Stimulated activated CD4-positive, alpha-beta T cell treated with anti-CD3 and anti-CD28 coated beads, TNF-alpha, amount 100 ng/mL, for 1 hour (primary cell): ENCODE measurements at places on chromosomes 6 and 20.

DNA sequence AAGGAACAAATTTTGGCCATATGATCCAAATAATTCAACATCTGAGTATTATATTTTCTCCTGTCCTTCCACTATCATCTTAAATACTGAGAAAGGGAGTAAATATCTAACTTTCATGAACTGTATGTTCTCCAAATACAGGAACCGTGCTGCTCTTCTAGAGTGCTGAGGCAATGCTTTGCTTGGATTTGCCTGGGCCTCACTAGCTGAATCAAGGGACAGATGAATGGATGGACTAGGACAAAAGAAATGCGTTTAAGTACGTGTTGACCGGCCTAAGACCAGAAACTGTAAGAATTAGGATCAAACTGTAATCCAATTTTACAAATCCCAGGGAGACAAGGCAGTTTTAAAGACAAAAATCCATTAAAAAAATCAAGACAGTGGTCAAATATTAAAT is 362.4 kb upstream of the RUNX2 start:
- DNase-seq: no peak

DNA sequence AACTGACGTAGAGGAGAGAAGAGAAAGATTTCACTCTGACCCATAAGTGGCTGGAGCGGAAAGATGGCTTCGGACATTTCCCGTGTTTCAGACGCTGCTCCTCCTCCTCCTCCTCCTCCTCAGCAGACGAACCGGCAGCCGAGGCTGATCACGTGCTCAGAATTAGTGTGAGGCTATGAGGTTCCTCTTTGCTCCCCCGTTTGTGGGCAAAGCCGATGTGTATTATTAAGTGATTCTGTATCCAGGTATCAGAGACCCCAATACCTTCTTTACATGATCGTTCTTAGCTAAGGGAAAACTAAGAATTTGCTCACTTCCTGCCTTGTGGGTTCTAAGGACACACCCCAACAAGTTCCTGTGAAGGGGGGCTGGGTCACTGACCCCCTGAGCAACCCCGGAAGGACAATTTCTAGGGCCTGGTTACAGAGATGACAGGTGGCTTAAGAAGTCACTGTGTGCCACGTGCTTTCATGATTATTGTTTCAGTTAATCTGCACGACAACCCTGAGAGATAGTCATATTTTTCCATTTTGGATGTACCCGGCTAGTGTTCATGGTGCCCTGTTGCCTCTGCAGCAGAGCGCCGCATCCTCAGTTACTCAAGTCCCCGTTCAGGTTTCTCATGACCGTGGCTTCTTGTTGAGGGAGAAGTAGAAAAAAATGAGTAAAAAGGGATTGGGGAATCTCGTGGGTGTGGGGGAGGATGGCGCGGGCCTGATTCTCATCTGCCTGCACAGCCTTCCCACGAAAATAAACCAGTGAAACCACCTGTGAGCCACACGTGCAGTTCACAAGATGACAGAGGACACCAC is 671.8 kb downstream of the QKI start:
- DNase-seq: no peak

- DNase-seq: no peak
Measured at GRCh38 chr6:107683183-107683582, 140.9 kb downstream of the SCML4 start.

DNA sequence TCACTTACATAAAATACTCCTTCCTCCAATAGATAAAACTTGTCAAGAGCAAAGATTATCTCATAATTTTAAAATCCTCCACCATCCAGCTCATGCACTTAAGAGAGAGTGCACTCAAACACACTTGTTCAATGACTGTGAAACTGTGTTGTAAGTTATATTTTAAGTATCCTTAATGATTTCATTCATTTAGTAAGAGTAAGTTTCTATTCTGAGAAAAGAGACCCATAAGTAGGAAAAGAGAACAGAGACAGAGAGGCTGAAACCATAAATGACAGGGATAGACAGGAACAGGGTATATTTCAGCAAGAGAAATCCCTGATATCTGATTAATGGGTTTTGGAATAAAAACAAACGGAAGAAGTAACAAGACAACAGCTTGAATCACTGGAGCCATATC is 8.2 kb downstream of the SSR1 start:
- DNase-seq: no peak

DNA sequence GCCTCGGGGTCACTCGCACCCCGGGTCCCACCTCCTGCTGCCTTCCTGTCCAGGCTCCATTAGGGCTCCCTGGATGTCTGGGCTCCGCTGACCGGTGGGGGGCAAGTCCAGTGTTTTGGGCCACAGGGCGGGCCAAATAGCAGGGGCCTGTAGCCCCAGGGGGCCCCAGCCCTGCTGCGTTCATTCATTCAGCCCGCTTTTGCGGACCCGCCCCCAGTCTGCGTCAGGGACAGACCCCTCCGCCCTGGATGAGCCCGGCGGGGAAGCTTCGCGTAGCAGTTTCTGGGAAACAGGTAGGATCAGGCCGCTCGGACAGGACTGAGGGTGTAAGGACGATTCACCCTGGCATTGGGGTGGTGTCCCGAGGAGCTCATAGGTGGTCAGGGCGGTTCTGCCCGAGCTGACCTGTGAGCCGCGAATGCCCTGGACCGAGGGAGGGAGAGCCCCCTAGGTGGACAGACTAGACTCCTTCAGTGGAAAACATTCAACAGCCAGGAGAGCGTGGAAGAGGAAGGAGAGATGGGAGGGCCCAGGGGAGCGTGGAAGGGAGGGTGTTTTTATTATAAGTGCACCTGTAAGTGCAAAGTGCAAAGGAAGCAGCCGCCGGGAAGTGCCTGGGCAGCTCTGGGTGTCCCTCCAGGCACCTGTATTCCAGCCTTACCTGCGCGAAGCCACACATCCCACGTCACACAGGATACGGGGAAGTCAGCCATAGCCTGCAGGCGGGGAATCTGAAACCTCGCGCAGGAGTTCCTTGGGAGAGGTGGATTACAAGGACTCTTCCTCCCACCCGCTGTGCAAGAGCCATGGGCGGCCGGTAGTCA is 662 bp downstream of the ENTPD6 start:
- no peak for DNase-seq

DNA sequence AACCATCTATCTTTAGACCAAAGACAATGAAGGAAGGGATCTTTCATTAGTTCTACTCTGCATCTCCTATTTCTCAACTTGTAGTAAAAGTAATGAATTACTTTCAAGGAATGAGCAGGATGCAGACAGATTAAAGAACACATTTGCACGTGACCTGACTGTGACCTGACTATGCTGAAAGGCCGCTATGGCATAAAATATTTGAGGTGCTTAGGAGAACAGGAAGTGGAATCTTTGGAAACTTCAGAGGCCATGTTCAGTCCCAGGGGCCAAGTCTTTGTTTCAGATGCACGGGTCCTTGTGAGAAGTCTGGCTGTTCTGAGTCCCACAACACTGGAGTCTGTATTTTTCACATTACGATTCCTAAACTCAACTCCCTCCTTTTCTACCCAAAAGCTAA is 41.0 kb downstream of the NINL start:
- no peak for DNase-seq

DNA sequence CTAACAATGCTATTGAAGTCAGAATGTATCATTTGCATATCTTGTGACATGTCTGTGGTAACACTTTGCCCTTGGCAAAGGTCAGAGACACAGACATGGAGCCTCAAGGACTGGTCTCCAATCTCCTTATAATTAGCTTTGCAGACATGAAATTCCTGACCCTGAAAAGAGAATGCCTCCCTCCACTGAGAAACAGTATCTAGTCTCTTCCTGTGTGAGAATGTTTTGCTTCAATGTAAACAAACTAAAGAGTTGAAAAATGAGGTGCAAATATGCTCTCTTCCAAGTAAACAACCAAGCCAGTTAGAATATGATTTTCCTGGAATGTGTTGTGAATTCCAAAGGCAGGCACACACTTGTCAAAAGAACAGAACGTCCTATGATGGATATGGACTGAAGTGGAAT is 407.1 kb upstream of the MARCKS start:
- DNase-seq: no peak

DNA sequence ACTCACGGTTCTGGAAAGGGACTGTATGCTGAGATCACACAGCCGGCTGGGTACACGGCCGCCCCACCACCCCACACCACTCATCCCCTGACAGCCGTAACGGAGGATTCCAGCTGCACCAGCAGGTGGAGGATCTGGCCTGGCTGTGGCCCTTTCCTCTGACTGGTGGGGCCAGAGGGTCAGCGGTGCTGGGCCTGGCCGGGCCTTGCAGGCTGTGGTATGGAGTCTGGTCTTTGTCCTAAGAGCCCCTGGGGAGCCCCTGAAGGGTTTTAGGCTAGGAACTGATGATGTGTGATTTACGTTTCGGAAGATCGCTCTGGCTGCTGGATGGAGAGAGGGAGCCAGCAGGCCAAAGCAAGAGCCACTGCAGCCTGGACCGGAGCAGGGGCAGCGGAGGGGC is 26.6 kb downstream of the NOL4L start:
- DNase-seq: no peak

DNA sequence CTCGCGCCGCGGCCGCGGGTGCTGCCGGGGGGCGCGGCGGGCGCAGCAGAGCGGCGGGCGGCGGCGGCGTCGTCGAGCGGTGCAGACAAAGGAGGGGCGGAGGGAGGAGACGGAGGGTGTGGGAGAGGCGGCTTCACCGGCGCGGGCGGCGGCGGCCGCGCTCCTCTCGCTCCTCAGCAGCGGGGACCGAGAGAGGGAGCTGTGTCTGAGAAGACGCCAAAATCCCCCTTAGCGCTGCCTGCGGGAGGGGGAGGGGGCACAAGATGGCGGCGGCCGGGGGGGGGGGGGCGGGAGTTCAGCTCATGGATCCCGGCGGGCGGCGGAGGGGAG is 296 bp downstream of the ADNP start:
- DNase-seq: no peak

GRCh38 chr6:21539621-21540100 is 53.9 kb upstream of the SOX4 start:
- no peak for DNase-seq

DNA sequence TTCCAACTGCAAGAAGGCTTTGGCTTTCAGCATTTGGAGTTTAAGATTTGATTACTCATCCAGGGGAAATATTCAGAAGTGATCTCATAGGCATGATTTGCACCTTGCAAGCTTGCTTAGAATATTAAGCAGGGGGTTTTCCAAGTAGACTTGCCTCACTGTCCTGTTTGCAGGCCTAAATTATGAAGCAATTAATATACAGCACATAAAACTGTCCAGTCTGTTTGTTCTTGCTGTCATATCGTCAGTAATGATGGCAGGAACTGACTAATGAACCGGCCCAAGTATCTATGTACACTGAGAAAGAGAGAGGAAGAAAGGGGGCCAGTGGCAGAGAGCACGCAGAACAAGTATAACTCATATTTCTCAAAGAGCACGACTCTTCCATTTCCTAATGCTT is 212.5 kb upstream of the SUPT3H start:
- no peak for DNase-seq

GRCh38 chr6:89350281-89350966 is 2.1 kb downstream of the UBE2J1 start:
- DNase-seq: no peak

DNA sequence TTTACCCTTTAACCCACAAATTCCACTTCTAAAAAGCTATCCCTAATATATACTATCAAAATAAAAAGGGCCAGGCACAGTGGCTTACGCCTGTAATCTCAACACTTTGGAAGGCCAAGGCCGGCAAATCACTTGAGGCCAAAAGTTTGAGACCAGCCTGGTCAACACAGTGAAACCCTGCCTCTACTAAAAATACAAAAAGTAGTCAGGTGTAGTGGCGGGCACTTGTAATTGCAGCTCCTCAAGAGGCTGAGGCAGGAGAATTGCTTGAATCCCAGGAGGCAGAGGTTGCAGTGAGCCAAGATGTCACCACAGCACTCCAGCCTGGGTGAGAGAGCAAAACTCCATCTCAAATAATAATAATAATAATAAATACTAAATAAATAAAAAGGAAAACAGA is 82.5 kb downstream of the TRIM27 start:
- DNase-seq: no peak

GRCh38 chr20:19966840-19967239 is 50.3 kb upstream of the NAA20 start:
- DNase-seq: no peak

GRCh38 chr6:11328613-11329247 is 96.3 kb upstream of the NEDD9 start:
- DNase-seq: no peak

DNA sequence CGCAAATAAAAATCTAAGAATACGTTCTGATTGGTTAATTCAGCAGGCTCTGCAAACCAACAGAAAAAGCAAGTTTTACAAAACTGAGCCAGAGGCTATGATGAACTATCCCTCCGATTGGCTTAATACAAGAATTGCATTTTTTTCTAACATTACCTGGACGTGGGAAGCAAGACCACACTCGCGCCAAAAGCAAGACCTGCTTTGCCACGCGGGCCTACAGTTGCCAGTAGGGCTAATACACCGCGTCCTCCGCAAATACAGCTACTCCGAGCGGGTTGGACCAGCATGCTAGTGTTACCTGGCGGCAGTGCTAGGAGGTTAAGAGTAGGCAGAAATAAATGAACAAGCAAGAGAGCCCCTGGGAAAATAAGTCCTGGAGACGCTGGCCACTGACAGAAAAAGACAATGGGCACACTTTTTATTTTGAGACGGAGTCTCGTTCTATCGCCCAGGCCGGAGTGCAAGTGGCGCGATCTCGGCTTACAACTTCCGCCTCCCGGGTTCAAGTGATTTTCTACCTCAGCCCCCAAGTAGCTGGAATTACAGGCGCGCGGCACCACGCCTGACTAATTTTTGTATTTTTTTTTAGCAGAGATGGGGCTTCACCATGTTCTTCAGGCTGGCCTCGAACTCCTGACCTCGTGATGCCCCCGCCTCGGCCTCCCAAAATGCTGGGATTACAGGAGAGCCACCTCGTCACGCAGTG is 131.9 kb upstream of the BTN3A2 start:
- DNase-seq: no peak

DNA sequence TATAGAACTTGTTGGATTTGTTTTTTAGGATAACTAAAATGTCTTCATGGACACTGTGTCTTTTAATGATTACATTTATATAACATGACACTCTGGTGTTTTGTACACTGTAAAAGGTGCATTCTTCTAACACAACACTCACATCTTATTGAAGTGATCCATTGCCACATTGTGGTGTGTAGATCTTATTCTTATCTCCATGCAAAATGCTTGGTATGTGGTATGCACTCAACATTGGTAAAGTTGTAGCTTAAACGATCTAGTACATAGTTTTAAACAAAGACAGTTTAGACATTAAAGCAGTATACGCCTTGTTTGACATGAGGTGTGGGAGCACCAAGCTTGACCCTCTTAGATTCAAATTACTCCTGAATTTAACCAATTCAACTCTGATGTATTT is 84.7 kb downstream of the SASH1 start:
- DNase-seq: no peak

DNA sequence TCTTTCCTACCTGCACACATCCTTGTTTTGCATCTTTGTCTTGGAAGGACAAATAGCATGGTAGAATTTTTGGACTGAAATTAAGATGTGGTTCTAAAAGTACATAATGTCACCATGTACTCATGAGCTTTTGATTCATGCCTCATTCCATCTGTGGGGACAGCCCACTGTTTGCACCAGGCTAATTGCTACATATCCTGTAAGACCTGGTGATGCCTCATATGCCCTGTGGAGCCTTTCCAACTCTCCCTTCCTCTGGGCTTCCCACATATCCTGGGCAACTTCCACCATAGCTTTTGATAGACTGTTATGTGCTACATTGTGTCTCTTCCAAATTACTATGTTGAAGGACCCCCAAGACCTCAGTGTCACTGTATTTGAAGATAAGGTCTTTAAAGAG is 213.6 kb upstream of the PREP start:
- no peak for DNase-seq
